GM12864 (cell line): ENCODE measurements at places on chromosomes 1 and 21.

GRCh38 chr1:235127732-235128455, 743 bp downstream of the TOMM20 start:
- no peak for DNase-seq

GRCh38 chr1:50873458-50874187, 86.4 kb downstream of the FAF1 start:
- DNase-seq: peak; percentile 83

DNA sequence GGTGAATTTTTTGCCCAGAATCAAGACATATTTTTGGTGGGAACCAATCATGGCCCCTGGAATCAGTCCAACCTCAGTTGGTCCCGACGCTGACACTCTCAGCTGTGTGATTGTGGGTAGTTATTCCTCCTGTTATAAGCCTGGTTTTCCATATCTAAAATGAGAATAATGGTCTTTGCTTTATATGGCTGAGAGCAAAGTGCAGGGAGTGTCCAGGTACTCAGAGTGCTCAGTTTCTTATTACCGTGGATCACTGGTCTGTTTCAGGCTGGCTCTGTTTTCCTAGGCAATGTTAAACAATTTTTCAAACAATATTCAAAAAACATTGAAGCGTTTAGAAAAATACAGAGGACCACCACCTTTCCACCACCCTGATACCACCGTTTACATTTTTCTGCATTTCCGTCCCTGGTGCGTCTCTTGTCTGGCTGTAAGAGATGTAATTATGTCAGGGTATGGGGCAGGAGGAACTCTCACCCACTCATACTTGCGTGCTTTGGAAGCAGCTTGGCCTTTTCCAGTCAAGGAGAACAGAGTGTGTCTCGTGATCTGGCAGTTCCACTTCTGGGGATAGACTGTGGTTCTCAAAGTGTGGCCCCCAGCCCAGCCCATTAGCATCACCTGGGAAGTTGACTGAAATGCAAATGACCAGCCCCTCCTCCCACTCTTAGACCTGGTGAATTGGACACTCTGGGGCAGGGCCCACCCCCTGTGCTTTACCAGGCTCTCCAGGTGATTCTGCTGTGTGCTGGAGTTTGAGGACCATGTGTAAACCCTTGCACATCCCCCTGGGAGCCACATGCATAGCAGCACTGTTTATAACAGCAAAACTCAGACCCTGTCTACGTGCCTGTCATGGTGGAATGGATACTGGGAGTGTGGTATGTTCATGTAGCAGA, 6.8 kb downstream of the MX1 start:
- no peak for DNase-seq

DNA sequence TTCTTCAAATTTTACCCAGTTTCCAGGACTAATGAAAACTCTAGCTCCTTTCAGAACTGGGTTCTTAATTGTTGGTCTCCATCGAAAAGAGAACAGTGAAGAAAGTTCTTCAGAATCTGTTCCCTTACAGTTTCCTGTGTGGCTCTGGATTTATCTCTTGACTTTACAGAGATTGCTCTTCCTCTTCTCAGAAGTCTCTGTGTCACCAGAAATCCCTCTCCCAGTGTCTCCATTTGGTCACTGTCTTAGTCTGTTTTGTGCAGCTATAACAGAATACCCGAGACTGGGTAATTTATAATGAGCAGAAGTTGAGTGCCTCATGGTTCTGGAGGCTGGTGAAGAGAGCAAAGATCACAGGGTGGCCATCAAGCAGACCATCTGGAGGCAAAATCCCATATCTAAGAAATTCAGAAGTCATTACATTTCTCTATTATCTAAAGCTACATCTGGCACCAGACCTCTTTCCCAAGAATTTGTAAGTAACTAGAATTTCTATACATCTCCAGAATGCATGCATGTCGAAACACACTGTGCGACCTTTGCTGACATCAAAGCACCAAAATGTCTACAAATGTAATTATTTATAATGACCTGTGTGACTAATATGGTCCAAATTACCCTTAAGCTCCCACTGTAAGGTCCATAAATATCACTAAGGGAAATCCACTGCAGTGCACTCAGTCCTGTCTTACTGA, 65.4 kb upstream of the KRTAP19-8 start:
- no peak for DNase-seq

- no peak for DNase-seq
These were observed 16.2 kb downstream of the GIPC2 start for GRCh38 chr1:78061825-78062523.

DNA sequence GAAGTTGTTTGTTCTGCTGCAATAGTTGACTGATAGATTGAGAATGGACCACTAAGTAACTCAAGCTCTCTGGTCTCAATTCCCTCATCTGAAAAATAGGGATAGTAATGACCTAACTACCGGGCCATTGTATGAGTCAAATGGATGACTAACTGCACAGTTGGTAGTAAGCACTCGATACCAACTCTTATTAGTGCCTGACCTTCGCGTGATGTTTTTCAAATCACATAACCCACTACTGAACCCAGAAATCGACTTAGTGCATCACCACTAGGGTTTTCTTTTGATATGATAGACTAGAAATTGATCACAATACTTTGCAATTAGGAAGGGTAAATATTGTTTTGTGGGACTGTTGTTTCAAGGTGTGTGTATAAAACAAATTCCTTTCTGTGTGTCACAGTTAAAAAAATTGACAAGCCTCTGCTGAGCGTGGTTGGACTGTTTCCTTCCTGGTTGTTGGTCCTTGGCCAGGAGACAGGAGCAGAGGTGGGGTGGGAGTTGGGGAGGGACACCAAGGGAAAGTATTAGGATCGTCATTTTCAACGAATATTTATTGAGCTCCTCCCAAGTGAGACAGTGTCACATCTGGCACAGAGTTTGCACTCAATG, 54.0 kb upstream of the LRP8 start:
- no peak for DNase-seq

- DNase-seq: no peak
These were observed 116.6 kb upstream of the ZBTB40 start for GRCh38 chr1:22334860-22335550.

- DNase-seq: no peak
These were observed 9.9 kb downstream of the TRIM67 start for GRCh38 chr1:231171623-231172197.

- DNase-seq: no peak
These were observed 28.1 kb downstream of the SHISA4 start for GRCh38 chr1:201916649-201917249.

- DNase-seq: no peak
These were observed 30.2 kb upstream of the C1orf105 start for GRCh38 chr1:172390301-172390682.

DNA sequence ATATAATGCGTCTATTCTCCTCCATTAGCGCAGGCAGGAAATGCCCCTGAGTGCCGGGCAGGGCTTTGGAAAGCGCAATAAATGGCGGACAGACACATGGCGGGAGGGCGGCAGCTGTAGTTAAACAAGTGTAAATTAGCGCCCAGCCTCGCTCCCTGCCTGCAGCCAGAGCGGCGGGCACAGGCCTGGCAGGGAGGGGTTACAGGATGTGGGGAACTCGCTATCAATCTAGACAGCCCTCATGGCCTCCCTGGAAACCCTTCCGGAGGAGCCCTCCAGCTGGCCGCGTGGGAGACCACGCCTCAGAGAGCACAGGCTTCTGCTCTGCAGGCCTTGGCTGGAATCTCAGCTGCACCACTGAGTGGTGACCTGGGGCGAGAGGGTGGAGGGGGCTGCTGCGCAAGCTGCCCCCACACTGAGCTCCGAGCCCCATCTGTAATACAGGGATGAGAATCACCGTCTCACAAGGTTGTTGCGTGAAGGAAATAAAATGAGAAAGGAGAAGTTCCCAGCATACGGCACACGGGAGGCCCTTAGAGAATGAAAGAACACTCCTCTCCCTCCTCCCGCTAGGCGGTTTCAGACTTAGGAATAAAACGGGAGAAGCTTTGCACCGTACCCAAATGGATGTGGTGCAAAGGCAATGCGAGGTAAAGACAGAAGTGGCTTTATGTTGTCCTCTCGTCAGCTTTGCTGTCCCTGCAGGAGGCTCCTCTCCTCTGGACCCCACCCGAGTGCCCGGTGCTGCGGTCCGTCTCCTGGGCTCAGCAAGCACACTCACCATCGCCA, 167.2 kb upstream of the POU3F1 start:
- DNase-seq: no peak

DNA sequence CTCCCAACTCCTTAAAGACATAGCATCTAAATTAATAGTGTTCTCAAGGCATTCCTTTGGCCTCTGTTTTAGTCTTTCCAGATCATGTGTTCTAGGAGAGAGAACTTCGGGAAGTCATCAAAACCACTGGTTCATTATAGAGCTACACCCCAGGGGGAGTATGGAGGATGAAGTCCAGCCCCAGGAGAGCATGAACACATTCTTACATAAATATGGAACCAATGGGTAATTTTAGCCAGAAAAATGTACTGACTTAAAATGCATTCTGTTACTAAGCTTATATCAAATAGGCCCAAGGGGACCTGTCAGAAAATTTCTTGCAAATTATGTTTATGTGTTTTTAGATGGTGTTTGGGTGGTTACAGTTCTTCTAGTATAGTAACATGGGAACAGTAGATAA, 165.2 kb downstream of the NTMT2 start:
- DNase-seq: no peak

- DNase-seq: no peak
These were observed 675 bp upstream of the TEKT2 start for GRCh38 chr1:36083219-36083618.
